Stimulated activated CD4-positive, alpha-beta T cell treated with anti-CD3 and anti-CD28 coated beads, Interleukin-1b, Interleukin-23, amount 100 ng/mL, for 4 hours (primary cell): ENCODE measurements at places on chromosomes 4 and X.

- no peak for DNase-seq
Observed at GRCh38 chr4:174550541-174550940, 28.3 kb upstream of the HPGD start.

DNA sequence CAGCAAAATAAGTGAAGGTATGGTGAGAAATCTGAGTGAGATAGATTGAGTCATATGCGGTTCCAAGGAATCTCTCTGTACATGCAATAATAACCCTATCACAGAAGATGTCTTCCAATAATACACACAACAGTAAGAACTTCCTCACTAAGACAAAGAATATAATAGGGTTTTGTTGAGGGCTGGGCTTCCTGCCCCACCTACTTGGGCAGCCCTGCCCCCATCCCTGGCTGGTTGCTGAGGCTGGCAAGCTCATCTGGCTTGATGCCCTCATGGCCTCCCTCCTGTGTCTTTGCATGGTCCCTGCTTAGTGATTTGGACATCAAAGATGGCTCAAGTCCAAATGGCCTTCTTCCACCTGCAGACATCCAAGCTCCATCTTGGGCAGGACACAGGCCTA is 2.7 kb downstream of the GEMIN8 start:
- DNase-seq = no peak

DNA sequence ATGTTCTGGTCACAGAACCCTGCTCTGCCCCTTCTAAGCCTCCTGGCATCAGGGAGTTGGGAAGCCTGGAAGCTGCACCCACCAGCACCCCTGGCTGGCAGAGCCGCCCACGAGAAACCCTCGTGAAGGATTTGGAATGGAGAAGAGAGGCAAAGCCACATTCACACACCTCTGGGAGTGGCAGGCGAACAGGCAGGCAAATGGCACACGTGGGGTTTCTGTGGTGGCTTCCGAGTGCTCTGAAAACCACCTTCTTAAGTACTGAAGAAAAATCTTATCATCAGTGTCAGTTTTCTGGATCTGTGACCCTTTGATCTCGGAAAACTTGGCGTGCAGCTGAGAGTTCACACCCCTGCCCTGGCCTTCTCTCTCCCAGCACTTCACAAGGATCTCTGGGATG is 442.2 kb upstream of the FRG1 start:
- no peak for DNase-seq

- DNase-seq = no peak
Observed at GRCh38 chr4:88147799-88148217, 10.6 kb downstream of the ABCG2 start.

DNA sequence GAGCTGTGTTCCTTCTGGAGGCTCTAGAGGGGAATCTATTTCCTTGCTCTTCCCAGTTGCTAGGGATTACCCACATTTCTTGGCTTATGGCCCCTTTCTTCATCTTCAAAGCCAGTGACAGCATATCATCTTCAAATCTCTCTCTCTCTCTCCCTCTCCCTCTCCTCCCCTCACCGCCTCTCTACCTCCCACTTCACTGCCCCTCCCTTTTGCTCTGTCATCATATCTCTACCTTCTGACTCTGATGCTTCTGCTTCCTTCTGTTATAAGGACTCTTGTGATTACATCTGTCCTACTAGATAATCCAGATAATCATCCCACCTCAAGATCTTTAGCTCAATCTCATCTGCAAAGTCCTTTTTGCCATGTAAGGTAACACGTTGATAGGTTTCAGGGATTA is 93.1 kb upstream of the TEX13D start:
- DNase-seq = no peak
